ENCODE measurements at places on chromosomes 11 and 22.

DNA sequence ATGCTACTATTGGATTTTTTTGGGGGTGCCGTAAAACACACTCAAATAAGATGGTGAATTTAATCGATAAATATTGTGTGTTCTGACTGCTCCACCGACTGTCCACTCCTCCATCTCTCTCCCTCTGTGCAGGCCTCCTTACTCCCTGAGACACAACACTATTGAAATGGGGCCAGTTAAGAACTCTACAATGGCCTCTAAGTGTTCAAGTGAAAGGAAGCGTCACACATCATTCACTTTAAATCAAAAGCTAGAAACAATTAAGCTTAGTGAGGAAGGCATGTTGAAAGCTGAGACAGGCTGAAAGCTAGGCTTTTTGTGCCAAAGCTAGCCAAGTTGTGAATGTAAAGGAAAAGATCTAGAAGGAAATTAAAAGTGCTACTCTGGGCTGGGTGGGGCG is 156.7 kb downstream of the CTTN start:
- DNase-seq: no peak

DNA sequence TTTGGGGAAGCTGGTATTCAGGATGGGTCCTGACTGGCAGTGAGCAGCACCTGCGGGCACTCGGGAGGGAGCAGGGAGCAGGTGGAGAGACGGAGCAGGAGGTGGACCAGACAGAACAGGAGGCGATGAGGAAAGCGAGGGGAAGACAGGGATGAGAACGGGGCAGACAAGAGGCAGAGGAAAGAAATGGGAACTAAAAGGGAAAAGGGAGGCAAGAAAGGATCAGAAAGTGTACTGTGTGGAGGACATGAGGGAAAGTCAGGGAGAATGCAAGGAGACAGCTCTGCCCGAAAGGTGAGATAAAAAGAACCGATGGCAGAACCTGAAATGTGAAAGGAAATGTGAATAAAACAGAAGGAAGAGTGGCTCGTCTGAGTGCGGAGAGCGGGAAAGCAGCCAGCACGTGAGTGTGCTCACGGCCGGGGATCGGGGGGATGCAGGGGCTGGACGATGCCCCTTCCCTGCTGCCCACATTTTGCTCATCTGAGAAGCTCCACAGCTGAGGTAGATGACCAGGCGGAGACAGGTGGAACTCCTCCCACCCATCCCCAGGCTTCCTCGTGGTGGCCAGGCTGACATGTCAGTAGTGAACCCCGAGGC is 494.4 kb upstream of the B3GAT1 start:
- DNase-seq: no peak

GRCh38 chr11:129785383-129786111 is 30.1 kb upstream of the TMEM45B start:
- no peak for DNase-seq

DNA sequence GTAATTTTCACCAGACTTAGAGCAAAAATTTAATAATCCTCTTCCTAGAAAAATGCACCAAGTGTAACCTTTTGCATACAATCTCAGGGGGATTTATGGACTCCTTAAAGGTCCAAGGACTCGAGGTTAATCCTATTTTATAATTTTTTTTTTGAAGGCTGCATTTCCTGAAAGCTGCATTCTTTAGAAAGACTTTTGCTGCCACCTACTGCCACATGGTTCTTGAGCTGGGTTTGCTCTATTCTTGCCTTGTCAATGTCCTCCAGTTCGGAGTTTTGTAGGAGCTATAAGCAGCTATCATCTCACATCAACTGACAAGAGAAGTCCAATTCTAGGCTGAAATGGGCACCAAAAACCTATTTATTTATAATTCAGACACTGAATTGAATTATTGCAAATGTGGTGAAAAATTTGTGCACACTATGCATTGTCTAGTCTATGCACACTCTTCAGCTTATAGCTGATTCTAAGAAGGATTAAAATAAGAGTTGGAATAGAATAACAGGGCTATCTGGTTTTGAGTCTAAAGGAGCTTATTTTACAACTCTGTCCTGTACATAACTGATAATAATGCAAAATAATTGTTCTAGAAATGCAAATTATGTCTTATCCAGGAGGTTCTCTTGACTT is 31.3 kb downstream of the TRAF6 start:
- DNase-seq: no peak

GRCh38 chr11:71580057-71581003 is 2.3 kb downstream of the KRTAP5-11 start:
- peak; percentile 14 for DNase-seq

GRCh38 chr22:20186183-20186870 is 35.5 kb upstream of the CCDC188 start:
- DNase-seq: no peak

- DNase-seq: no peak
These were observed 26.4 kb downstream of the MN1 start for GRCh38 chr22:27775087-27775698.

- DNase-seq: no peak
These were observed 18.0 kb downstream of the TBRG1 start for GRCh38 chr11:124640666-124641065.

Data from anterior cingulate cortex (tissue), 58 donors.